NCI-H1694 (cell line): ENCODE measurements at places on chromosomes 3 and 15.

DNA sequence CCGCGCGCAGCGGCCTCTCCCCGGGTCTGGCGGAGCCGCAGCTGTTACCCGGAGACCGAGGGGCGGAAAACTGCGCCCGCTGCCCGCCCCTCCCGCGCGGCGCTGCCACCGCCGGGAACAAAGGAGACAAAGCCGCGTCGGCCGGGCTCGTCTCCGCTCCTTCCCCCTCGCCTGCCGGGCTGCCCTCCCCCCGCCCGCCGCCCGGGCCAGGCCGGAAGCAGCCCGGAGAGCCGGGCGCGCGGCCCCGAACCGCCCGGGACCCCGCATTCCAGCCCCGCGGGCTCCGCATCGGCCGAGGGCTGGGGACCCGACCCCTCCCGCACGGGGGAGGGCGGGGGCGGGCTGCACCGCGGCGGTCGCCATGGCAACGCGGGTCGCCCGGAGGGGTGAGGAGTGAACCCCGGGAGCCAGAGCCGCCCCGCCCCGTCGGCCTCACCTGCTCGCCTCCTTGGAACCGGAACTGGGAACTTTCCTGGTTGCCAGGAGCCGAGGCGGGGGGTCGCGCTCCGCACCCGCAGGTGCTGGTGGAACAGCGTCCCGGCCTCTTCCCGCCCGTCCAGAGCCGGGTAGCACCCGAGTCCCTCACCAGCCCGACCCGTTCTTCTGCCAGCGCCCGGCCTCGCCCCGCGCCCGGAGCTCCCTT lies 448 bp downstream of the PLXNB1 start:
- DNase-seq = no peak

DNA sequence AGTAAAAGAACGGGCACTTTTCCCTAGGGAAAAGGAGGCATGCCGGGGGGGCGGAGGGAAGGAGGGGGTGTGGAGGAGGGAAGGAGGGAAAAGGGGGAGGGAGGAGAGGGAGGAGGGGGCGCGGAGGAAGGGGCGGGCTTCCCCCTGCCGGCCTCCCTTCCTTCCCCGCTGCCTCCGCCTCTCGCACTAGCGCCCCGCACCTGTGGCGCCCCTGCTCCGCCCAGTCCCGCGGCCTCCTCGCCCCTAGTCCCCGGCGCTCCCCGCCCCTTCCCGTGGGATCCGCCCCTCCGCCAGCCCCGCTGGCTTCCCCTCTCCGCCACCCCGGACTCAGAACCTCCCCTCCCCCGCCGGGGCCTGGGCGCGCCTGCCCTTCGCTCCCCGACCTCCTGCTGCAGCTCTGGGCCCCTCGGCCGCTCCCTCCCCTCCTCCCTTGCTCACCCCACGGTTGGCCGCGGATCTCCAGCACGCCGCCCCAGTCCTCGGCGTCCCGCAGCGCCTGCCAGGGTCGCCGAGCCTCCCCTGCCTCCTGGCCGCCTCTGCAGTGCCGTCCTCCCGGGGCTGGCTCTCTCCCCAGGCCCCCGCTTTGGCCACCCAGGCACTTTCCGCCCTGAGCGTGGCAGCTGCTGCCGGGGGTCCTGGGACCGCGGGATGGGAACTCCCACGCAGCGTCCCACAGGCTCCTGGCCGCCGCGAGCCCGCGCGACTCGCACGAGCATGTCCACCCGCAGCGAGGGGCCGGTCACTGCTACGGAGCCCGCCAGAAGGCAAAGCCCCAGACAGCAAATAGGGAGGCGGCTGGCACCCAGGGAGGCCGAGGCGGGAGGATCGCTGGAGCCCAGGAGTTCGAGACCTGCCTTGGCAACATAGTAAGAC lies 147.4 kb downstream of the TJP1 start:
- DNase-seq = no peak

DNA sequence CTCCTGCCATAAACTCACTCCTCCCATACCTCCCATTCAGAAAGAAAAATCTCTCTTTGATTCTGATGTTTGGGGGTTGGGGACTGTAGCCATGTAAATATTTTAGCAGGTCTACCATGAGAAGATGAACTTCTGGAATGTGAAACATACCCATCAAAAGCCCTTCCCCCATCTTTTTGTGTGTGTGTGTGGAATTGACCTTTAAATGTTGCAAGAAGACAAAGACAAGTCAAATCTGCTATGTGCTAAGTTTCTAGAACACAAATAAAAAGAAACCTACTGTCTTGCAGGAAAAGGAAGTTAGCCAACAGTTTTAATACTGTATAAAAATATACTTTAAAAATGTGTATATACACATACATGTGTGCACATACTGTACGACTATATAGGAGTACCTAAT lies 29.7 kb upstream of the USP50 start:
- DNase-seq = no peak

DNA sequence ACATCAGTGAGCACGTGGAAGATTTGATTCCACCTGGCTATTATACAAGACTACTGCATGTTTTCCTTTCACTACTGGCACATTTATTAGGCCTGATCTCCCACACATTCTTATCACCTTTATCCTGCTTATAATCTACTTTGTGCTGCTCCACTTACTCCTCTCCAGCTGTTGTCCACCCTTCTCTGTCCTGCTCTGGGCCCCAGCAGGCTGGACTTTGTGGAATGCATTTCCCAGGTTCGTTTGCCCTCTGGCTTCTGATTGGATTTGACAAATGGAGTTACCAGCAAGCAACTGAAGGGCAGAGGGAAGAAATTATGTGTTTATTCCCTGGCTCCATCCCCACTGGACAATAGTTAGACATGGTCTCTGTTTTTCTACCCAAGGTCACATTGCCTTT lies 75.5 kb downstream of the DCLK3 start:
- DNase-seq = no peak

DNA sequence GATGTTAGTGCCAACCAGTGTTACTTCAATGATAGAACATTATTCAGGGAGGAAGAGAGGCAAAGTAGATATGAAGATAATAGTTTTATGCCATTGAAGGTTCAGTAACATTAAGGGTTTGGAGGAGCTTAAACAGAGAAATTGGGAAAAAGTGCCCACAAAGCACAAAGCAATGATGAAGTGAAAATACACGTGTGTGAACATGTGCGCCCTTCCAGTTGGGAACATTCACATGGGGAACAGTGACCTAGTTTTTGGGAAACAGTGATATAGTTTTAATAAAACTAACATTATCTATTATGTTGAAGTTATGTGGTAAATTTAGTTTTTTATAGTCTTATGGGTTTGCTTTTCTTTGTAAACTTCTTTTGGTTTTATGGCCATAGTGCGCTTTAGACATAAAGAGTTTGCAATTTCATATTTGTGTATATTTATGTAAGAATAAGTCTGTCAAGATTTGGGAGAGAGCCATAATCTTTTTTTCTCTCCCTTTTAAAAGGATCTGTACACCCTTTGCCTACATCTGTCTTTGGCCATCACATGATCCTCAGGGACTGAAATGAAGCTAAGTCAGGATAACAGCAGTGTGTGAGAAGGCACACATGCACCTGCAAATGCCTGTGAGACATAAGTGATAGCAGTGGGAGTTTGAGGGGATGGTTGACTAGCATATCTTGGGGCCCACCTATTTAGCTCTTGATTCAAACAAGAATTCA lies 450.3 kb upstream of the THRB start:
- DNase-seq = no peak

DNA sequence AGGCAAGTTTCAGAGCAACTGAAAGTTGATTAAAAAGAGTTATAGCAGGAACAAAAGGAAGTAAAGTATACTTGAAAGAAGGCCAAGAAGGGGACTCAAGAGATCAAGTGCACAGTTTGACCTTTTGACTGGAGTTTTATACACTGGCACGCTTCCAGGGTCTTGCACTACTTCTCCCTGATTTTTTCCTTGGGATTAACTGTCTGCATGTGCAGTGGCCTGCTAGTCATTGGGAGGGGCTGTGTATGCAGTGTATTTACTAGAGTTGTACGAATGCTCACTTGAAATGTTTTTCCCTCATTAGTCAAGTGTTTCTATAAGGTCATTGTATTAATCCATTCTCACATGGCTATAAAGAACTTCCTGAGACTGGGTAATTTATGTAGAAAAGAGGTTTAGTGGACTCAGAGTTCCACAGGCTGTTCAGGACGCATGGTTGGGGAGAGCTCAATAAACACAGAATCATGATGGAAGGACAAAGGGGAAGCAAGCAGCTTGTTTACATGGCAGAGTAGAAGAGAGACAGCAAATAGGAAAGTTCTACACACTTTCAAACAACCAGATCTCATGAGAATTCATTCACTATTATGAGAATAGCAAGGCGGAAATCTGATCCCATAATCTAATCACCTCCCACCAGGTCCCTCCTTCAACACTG lies 571.8 kb downstream of the ZPLD1 start:
- DNase-seq = no peak
